ENCODE measurements at places on chromosomes 7 and 10. TPM values are rescaled to one million over a fixed set of nuclear protein-coding genes. Genes with fewer than 3 reads are reported as not detected.

INMT gene
- 0.54 TPM for total RNA-seq

ADRA2A gene
- 6.5 TPM for total RNA-seq

LOXL4 gene
- total RNA-seq = 2.2 TPM

PPIF gene
- total RNA-seq = 38.8 TPM

SPDYE17 gene
- total RNA-seq = not detected

ZCCHC24 gene
- total RNA-seq = 2.2 TPM

MYOZ1 gene
- total RNA-seq = not detected

PNLIP gene
- total RNA-seq = not detected

CLRN3 gene
- not detected for total RNA-seq

GRCh38 chr10:26156019-26156418 is 60.6 kb upstream of the GAD2 start:
- no peak for DNase-seq

DNA sequence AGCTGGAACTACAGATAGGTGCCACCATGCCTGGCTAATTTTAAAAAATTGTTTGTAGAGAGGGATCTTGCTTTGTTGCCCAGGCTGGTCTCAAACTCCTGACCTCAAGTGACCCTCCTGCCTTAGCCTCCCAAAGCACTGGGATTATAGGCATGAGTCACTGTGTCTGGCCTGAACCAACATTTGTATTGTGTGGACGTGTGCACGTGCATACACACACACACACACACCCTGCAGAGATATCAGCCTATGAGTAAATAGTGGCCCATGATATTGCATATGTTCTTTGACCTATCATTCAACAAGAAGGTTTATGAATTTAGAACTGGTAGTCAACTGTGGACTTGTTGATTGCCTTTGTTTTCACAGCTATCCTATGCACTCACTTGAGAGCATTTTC is 161.6 kb downstream of the BAMBI start:
- no peak for DNase-seq

GRCh38 chr10:12466704-12467305 is 117.5 kb downstream of the CAMK1D start:
- no peak for DNase-seq

GRCh38 chr10:88906921-88907320 is 26.9 kb downstream of the STAMBPL1 start:
- DNase-seq = no peak

GRCh38 chr10:87615856-87616255 is 43.8 kb upstream of the PAPSS2 start:
- DNase-seq = no peak

GRCh38 chr10:78203915-78204818 is 170.5 kb downstream of the RPS24 start:
- no peak for DNase-seq

- DNase-seq = no peak
These were observed 88.7 kb downstream of the HIP1 start for GRCh38 chr7:75650062-75650461.

DNA sequence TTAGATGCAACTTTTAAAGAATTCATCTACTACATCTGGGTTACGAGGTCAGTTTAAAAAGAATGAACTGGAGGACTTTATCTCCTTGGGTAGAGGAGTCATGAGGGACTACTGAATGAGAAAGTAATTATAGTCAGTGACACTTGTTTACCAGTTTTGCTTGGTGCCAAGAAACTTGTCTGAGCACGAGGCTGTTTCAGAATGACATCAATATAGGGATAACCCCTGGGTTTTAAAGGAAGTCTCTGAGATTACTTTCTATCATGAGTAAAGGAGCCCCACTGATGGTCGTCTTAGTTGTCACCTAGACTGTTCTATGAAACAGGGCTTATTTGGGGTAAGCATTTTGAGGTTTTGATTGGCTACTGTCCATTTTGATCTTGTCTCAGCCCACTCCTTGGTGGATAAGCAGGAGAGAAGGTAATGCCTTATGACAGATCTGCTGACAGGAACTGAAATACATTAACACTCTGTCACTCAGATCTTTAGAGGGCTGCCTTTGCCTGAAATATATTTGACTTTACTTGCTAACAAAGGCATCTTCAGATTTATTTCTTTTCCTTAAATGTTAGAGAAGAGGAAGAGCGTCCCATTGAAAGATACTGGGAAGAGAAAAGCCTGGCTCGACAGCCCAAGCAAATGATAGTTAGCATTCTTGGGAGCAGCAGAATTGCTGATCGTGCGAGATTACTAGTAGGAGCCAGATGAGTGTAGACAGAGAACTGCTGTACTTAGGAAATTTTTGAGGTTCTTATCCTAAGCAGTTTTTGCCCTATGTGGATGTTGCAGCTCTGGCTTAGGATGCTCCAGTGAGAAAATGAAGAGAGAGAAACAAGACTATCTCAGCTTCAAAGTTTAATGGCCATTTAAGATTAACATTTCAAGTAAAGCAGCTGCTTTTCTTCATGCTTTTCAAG is 299.2 kb upstream of the LRGUK start:
- DNase-seq = no peak

- no peak for DNase-seq
These were observed 26.1 kb upstream of the SNX10 start for GRCh38 chr7:26265499-26266075.

GRCh38 chr7:115965236-115965635 is 65.3 kb downstream of the TFEC start:
- DNase-seq = no peak

DNA sequence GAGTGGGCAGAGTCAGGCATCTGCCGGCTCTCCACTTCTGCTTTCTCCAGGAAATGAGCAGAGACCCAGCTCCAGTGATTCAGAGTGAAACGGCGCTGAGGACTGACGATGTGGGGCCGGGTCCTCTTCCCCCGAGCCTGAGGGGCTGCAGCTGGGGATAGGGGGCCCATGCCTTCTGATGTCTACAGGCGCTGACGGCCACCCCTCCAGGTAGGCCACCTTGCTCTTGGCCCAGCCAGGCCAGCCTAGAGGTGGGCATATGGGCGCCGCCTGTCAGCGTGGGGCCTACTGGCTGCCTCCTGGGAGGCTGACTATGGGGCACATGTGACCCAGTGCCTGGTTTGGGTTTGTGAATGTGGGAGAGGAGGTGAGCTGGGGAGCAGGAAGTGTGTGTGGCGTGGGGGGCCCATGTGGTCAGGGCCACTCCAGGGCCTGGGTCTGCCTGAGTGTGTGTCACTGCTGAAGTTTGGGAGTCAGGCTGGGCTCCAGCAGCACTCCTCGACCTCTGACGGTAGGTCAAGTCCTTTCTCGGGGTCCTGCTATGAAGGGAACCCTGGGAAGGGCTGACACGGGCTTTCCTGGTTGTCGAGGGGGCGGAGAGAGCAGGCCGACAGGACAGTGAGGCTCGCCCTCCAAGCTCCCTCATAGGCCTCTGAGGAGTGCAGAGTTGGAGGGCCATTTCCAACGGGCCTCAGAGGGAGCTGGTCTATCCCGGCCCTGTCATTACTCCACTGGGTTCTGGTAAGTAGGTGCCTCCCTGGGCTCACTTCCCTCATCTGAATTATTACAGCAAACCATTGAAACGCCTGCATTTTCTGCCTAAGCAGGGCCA is at the start of gene WDFY4:
TSS of gene WDFY4 (plus strand) at position 82 of the 832 bp plus-strand sequence. CDS start 24,860 bp downstream, outside the sequence.
- DNase-seq = peak; percentile 83

DNA sequence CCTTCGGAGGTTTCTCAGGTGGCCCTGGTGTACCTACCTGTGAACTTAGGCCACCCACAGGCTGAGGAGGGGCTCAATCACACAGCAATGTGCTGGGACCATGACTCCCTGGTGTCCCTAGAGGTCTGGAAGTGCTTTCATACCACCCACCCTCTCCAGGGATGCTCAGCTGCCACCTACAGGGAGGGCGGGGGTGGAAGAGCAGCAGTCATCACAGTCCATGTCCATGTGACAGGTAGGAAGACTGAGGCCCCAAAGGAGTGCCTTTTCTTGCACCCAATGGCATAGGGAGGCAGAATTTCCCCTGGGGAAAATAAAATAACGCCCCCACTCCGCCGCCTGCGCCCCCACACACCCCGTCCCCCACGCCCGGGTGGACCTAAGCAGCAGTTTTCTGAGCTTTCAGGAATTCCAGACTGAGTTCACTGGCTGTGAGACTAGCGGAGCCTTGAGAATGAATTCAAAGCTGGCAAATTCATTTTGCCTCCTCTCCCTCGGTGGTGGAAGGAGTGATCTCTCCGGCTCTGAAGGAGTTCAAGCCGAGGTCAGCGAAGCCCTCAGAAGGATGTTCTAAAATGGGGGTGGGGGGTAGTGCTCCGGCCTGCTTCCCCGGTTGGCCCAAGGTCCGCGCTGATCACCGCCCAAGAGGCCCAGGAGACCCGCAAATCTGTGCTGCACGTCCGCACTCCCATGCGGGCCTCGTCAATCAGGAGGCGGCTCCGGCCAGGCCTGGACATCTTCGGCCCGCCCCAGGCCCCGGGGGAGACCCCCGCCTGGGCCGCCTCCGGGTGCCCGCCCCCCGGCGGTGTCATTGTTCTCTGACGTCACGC is 2.1 kb upstream of the ZMIZ1 start:
- DNase-seq = no peak

DNA sequence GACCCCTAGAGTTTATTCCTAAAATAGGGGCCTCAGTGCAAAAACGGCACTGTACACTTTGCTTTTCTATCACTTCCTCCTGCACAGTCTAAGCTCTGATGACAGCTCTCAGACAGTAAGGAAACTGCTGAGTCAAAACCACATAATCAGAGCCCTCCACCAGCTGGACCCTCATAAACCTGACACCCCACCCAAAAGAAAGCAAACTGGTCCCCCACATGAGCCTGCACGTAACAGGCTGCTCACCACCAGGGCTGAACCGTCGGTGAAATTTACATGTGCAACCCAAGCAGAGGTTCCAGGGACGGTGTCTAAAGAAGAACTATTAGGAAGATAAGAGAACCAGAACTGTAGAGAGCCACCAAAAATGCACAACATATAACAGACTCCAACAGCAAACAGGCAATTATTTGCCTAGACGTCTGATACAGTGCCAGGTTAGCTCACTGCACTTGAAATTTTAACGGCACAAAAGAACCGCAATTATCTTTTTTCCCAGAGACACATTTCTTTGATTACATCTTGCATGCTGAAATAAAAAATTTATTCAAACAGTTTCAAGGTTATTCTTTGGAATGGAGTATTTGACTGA is 19.6 kb downstream of the SGMS1 start:
- DNase-seq = peak; percentile 41
